ENCODE measurements at places on chromosomes 2 and 18. TPM values are rescaled to one million over a fixed set of nuclear protein-coding genes. Genes with fewer than 3 reads are reported as not detected.
A peak's percentile ranks its signal among the peaks of the same experiment; 100 is the strongest.

DNA sequence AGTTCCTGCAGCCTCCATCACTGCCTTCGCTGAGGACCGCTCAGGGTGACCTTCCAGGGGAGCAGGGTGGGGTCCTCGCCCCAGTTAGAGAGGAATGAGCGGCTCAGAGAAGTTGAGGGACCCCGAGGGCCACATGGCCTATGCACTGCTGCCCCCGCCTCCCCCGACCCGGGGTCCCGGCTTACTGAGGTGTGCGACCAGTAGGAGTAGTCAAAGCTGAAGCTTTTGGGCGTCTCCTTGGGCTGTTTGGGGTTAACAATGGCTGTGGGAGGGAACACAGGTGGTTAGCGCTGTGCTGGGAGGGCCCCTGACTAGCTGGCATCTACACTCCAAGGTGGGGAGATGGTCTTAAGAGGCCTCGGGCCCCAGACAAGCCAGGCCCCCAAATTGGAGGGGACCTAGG is 31.0 kb downstream of the KIF1A start:
- no peak for DNase-seq

Gene BIRC6
- 100 TPM for polyA plus RNA-seq

DNA sequence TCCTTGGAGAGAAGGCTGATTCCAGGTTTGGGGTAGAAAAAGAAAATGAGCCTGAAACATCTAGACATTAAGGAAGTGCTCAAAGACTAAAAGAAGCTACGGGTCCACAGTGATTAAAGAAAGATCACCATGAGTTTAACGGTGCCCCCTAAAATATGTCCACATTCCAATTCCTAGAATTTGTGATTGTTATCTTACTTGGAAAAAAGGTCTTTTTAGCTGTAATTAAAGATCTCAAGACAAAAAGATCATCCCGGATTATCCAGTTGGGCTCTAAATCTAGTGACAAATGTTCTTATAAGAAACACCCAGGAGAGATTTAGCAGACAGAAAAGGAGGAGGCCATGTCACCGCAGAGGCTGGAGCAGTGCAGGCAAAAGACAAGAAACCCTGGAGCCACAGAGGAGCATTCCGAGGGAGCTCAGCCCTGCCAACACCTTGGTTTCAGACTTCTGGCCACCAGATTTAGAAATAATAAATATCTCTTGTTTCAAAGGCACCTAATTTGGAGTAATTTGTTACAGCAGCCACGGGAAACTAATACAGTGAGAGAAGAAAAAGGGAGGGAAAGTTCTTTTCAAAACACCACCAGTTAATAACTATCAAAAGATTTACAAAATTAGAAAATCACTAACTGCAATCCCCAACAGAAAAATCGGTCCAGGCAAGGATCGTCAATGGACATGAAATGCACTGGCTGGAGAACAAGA is 8.5 kb downstream of the UXS1 start:
- DNase-seq: no peak

Gene TPGS2
- 140 TPM for polyA plus RNA-seq

Gene ABCG8
- polyA plus RNA-seq: 0.88 TPM

DNA sequence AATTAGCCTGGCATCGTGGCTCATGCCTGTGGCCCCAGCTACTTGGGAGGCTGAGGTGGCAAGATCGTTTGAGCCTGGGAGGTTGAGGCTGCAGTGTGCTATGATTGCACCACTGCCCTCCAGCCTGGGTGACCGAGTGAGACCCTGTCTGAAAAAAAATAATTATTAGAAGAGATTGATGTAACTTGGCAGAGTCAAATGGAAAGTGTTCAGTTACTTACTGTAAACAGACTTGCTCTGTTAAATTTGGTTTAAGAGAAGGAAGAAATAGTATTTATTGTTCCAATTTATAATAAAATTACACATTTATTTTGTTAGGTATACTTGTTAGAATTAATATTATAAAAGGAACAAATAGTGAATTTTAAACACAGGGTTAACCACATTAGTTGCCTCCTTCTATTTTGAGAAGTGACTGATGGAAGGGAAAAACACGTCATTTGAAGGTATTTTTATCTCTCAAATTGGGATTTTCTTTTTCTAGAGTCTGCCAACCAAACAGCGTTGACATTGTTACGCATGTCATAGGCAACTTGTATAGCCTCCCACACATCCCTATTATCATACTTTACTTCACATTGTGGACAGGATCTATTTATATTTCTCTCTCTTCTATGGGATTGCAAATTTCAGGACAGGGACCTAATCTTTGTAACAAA is 118.8 kb upstream of the B3GNT2 start:
- no peak for DNase-seq

- no peak for DNase-seq
Measured at GRCh38 chr2:96498021-96498431, 7.1 kb downstream of the NEURL3 start.

DNA sequence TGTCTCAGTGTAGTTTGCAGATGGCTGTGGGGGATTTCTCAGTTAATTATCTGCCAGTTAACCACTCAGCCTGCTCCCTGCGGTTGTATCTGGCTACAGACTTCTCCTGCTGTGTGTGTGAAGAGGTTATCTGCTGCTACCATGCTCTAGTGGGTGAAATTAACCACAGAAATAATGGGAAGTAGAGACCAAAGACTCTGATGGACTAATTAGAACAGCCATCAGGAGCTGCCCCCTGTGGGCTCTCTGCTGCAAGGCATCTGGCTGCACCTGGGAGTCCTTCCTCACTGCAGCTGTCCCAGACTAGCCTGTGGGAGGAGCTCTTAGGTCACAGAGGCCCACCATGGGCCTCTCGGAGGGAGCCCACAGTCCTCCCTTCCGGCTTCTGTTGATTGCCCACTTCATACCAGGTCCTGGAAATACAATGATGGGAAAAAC is 66.6 kb downstream of the CTIF start:
- no peak for DNase-seq

DNA sequence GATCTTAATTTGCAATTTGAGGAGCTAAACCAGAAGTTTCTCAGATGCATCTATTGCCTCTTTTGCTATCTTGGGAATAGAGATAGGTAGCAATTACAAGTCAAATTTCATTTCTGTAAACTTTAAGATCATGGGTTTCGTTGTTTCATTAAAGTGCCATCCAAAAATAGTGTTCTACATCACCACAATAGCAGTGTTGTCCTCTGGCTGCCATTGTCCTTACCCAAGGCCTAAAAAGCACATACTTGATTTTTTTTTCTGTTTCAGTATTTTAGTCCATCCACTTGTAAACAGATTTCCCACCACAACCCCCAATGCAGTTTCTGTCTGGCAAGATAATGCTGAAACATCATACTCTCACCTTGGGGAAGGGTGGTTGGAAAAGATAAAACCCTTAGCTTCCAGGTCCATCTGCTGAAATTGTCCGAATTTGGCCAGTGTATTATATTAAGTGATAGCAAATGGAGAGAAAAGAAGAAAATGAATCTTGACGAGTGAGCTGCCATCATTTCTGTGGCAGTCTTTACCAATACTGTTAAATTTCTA is 136.2 kb downstream of the LCLAT1 start:
- DNase-seq: no peak

DNA sequence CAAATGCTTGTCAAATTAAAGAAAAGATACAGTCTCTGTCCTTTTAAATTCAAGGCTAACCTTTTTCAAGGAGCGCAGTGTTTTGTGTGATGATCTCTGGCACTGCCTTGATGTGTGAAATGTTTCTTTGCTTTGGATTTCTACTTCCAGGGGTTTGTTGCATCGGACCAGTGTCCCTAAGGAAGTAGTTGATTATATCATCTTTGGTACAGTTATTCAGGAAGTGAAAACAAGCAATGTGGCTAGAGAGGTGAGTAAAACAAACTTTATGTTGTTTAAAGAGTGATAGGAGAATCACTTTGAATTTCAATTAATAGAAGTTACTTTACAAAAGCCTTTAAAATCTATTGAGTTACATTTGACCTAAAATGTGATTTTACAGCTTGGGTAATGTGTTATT is 28.8 kb downstream of the HADHB start:
- no peak for DNase-seq

- DNase-seq: no peak
Measured at GRCh38 chr2:105575499-105576025, 169.2 kb upstream of the NCK2 start.

DNA sequence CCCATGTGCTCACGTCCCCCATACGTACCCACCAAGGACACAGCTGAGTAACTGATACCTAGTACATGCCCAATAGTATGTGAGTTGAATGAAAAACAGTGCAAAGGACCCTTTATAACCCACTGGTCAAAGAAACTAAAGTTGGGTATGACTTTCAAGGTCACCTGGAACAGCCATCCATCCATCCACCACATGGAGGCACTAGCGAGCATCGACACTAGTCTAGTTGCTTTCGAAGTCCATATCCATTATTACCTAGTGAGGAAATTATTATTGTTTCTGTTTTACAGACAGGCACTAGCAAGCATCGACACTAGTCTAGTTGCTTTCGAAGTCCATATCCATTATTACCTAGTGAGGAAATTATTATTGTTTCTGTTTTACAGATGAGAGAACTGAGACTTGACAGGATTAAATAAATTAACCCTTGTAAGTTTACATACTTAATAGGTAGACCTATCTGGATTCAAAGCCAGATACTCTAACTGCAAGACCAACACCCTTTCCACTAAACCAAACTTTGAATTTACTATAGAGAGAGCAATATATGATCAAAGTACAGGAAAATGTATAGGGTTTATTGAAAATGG is 233.7 kb downstream of the METTL4 start:
- DNase-seq: peak; percentile 8

DNA sequence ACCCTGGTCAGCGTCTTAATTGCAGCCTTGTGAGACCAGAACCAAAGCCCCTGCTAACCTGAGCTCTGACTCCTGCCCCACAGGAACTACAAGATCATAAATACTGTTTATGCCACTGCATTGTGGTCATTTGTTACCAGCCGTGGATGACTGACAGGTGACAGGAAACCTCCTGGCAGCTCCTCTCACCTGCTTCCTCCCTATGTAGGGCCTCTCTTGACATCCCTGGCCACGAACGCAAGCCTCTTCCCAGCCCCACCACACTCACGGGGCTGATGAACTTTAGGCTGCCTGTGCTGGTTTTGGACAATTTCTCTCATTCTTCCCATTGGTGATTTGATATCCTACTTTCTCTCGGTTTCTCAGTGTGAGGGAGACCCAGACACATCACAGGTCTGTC is 357.2 kb upstream of the MYT1L start:
- no peak for DNase-seq

DNA sequence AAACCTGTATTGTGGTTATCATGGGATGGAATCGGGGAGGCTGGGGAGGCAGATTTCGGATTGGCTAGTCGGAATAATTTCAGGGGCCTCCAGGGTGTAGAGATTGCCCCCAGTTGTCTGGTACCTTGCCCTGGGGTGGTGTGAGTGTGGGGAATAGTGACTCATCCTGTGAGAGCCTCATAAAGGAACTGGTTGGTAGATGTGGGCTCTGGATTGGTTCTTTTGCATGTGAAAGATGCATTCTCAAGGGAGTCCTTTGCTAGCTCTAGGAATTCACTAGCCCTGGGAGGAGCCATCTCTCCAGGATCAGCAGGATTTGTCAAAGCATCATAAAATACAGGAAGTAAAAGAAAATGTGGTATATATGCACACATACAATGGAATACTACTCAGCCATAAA is 331.6 kb downstream of the SETBP1 start:
- no peak for DNase-seq

- no peak for DNase-seq
Measured at GRCh38 chr2:126886916-126887280, 11.8 kb upstream of the TEX51 start.

DNA sequence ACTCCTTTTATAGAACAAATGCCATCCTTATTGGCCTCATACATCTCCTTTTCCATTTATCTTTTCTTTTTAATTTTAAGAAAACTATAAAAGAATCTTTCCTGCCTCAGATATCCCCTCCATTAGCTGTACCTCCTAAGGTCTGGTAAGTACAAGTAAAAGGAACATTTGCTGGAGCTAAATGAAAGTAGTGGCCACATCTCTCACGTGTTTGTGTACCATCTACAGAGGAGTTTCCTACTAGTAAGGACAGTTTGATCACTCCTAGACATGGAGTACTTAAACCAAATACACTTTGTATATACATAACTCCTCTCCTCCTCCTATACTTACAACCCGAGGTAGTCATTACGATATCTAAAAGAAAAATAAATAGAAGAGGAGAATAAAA is 504.8 kb downstream of the LRRTM4 start:
- DNase-seq: no peak

GRCh38 chr2:173066887-173067676 is 8.6 kb upstream of the MAP3K20 start:
- DNase-seq: no peak

Gene SLC5A6
- 48.6 TPM for polyA plus RNA-seq

DNA sequence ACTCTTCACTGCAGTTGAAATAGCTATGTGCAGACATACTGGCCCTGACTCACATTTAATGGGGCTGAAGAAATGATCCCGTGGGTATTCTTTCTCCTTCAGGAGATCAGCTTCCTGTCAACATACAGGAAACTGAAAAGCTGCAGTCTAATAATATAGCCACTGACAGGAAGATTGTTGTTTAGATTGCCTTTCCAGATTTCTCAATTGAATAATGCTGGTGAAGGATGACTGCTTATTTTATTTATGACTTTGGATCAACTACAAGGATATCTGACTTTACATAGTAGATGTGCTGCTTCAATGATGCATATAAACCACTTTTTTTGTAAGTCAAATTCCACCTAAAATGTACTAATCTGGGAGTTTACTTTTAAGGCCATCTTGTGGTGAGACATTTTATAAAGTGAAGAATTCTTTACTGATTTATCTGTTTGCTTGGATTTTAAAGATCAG is 93.4 kb upstream of the MAP4K3 start:
- no peak for DNase-seq

DNA sequence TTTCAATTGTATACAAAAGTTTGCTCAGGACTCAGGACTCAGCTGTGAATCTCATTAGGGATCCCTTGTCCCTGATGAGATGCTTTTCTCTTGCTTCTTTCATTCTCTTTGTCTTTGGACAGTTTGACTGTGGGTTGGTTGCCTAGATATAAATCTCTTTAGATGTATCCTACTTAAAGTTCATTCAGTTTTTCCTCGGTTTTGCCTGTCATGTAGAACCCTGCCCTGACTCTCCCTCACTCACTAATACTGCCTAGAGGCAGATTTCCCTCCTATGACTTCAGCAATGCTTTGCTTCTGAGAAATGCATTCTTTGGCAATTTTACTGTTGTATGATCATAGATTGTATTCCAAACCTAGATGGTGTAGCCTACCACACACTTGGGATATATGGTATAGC is 421.4 kb upstream of the TCF4 start:
- DNase-seq: no peak

- no peak for DNase-seq
Measured at GRCh38 chr2:165060411-165060810, 105.1 kb upstream of the SLC38A11 start.

Gene SEC11C
- 71.2 TPM for polyA plus RNA-seq

DNA sequence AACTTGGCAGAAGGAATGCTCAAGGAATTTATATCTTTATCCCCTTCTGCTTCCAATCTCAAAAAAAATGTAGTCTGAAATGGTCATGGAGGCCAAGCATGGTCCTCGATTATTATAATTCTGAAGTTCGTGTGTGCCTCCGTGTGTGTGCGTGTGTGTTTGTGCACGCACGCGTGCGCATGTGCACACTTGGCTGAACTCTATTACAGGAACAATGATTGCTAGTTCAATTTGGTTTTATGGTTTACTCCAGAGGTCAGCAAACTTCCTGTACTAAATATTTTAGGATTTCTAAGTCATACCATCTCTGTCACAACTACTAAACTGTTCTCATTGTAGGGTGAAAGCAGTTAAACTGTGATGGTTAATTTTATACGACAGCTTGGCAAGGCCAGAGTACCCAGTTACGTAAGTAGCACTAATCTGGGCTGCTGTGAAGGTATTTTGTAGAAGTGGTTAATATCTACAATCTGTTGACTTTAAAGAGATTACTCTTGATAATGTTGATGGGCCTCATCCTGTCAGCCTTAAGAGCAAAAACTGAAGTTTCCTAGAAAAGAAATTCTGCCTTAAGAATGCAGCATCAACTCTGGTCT is 5.8 kb upstream of the MARCHF7 start:
- peak; percentile 11 for DNase-seq

Gene HMSD
- 3.6 TPM for polyA plus RNA-seq

All from left kidney (tissue), 8 donors.